ENCODE measurements at places on chromosomes 5 and 9.

DNA sequence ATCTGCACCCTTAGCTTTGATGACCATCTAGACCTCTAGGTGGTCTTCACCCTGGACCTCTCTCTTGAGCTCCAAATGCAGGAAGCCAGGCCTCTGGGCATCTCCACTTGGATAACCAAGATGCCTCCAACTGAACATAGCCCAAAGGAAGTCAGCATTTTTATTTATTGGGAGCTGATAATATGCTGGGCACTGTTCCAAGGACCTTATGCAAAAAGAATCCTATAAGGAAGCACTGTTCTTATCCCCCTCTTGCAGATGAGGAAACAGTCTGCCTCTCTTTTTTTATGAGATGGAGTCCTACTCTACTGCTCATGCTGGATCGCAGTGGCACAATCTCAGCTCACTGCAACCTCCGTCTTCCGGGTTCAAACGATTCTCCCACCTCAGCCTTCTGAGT is 219.9 kb downstream of the CDK5RAP2 start:
- no peak for DNase-seq

GRCh38 chr9:107163370-107163769 is 119.7 kb upstream of the RAD23B start:
- no peak for DNase-seq

DNA sequence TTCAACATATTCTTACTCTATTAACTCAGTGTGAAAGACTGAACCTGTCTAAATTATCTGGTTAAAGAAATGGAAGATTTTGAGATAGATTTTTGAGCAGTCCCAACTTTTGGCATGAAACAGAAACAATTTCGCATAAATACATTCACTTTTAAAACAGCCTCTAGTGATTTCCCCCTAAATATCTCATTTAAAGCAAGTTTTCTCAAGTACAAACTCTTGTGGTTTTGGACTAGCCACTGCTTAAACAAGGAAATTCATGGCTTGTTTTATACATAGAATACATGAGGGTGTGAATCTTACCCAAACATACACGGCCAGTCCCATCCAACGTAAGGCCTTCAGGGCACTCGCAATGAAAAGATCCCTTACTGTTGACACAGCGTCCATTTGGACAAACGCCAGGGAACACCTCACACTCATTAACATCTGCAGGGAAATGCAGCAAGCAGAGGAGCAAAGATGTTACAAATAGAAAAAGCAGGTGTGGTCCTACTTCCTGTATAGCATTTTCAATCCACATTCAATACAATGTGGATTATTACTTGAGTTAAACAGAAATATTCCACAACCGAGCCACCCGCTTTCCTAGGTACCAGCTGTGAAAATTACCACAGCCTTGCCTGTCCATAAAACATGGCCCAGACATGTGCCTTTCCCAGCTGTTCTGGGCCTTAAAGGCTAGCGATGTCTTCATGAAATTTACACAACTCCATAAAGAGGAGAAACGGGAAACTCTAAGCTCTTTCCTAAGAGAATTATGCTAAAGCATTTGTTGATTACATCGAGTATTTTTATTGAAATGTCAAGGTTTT is 188.8 kb downstream of the FBN2 start:
- peak; percentile 16 for DNase-seq

- DNase-seq = no peak
Measured at GRCh38 chr5:127840809-127841208, 137.6 kb downstream of the CCDC192 start.

- DNase-seq = no peak
Measured at GRCh38 chr5:14153932-14154731, 11.0 kb downstream of the TRIO start.

GRCh38 chr5:165457859-165458481 is 1952.6 kb downstream of the MAT2B start:
- DNase-seq = no peak

- peak; percentile 10 for DNase-seq
Measured at GRCh38 chr5:112372543-112372942, 46.5 kb downstream of the EPB41L4A start.

- DNase-seq = no peak
Measured at GRCh38 chr9:5452286-5452609, 1.9 kb downstream of the CD274 start.

- DNase-seq = no peak
Measured at GRCh38 chr5:112691758-112692157, 45.9 kb upstream of the APC start.

DNA sequence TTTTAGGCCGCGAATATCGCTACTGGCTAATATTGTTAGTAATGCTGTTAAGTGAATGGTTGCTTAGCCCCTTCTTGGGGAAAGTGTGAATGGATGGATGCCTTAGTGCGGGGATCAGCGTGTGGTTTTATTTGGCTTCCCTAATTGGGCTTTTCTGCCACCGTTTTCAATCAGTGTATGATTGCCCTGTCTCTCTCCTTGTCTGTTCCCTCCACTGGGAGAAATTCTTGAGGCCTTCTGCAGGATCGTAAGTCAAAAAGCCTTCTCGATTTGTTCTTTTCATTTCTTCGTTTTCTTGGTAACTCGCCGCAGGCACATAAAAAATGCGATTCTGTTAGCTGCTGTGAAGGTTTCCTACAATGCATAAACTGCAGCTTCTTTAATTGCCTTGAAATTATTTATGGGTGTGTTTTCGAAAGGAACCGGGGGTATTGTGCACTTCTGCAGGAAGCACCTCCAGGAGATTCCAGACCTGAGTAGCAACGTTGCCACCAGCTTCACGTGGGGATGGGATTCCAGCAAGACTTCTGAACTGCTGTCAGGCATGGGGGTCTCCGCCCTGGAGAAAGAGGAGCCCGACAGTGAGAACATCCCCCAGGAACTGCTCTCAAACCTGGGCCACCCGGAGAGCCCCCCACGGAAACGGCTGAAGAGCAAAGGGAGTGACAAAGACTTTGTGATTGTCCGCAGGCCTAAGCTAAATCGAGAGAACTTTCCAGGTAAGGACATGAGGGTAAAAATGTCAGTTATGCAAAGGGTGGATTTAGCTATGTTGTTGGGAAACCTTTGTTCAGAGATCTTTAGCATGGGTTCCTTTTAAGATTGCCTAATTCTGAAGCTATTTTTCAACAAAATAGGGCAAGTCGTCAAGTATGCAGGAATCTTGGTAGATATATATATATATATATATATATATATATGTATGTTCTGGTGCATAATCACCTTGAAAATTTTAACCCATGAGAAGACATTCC is 700 bp downstream of the SKP2 start:
- DNase-seq = no peak

GRCh38 chr9:98327249-98327561 is 71.8 kb upstream of the TBC1D2 start:
- DNase-seq = no peak

Data from kidney epithelial cell (primary cell).